GM18507 (cell line): ENCODE measurements at places on chromosomes 11 and 22.
A peak's percentile ranks its signal among the peaks of the same experiment; 100 is the strongest.

GRCh38 chr22:29166180-29166579 is 39.5 kb upstream of the EMID1 start:
- no peak for DNase-seq

DNA sequence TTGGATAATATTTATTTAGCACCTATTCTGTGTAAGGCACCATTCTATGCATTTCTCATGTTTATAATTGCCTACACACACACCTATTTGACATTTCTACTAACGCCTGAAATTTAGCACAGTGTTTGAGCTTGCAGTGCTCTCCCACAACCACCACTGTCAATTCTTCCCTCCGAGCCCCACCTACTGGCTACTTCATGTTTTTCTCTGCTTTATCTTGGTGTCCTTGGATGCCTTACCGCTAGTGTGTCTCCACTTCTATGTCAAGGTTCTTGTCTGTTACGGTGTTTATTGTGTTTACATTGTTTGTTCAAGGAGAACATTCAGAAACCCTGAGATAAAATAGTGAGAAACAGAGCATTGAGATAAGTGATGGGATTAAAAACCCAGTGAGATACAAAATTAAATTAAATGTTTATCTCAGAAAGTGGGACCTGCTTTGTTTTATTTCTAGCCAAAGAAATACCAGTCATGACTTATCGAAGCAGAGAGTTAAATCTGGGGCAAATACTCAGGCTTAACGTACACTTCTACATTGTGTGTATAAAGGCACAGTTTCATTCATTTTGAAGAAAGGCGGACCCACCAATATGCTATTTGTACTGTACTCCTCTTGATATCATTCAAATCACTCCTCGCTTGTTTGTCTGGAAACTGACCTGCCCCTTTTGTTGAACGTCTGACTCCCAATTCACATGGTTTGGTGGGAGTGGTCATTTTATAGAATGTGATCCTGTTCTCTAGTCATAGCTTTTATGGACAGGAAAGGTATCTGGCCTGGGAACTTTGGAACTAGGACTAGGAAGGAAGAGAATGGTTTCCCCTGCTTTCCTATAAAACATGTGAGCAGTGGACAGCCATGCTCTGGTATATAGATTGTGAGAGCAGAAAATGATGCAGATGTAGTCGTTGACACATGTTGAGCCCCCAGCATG is 39.2 kb upstream of the SLC36A4 start:
- no peak for DNase-seq

- DNase-seq = no peak
Observed at GRCh38 chr11:108115500-108116140, 5.7 kb upstream of the ACAT1 start.

DNA sequence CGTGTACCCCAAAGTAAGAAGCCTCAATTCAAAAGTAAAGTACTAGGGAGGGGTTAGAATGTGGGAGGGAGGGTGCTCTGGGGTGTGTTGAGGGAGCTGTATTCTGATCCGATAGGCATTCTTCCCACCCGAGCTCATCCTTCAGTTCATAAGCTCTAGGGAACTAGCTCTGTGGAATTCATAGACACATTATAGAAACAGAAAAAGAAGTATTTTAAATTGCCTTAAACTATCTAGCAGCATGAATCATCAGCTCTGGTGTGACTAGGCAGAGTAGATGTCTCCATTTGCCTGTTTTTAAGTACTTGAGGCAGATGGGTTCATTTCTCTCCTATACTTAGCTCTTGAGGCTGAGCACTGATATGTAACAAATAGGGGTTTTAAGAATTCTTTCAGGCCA is 7.3 kb upstream of the SGSM3 start:
- no peak for DNase-seq

DNA sequence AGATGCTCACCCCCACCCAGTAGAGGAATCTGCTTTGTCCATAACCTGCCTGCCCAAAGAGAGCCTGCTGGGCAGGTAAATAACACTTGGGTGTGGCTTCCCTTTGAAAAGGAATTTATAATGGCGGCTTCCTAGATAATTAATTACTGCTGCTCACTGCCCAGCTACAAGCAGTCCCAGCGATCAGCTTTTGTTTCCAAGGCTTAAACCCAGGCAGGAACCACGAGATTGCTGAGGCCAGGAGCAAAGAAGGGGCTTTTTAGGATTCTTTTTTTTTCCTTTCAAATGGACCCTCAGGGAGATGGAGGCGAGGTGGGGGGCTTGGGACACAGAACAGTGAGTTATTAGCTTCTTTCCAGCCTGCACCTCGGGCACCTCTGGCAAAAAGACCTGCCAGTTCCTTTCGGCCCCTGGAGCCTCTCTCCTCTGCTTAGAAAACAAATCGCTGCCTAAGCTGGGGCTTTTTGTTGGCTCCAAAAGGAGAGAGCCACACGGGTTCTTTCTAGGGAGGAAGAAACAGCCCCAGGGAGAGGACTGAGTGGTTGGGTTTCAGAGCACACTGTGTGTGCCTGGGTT is 107.2 kb downstream of the TSPAN18 start:
- DNase-seq = no peak

GRCh38 chr22:24155627-24156140 is 25.6 kb upstream of the SUSD2 start:
- peak; percentile 45 for DNase-seq

DNA sequence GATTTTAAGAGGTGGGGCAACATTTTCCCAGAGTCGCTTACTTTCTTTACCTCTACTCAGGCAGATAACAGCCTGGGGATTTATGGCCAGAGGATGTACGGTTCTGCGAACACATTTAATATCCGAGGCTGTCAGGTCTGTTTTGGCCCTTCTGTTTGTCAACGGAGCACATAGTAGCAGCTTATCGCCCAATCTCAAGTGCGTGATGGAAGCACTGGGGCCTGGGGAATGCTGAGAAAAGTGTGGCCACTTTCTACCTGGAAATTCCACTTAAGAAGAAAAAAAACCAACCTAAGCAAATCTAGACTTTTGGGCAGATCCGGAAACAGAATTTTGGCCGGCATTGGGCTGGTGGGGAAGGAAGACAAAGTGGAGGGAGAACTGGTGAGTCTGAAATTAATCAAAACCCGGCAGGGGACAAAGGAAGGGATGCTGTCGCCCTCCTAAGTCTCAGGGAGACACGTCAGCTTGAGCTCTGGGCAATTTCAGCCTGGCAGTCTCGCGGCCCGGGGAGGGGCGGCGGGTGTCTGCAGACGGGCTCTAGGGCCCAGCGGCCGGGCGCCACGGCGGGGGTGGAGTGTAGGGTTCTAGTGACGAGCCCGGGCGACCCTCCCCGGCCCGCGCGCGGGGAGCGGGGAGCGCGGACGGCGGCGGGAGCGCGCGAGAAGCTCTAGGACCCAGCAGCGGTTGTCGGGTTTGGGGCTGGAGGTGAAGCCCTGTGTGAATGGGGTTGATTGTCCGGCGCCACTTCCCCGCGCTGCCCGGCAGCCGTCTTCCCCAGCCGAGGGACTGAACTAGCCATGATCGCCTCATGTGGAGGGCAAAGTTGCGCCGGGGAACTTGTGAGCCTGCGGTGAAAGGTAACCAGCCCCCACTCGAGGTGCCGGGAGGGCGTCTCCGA is at the start of gene AMOTL1:
Gene AMOTL1, plus strand, starts transcription at position 656 of the 901 bp plus-strand sequence. Its CDS starts 156 bp downstream, at position 812.
- DNase-seq = no peak

DNA sequence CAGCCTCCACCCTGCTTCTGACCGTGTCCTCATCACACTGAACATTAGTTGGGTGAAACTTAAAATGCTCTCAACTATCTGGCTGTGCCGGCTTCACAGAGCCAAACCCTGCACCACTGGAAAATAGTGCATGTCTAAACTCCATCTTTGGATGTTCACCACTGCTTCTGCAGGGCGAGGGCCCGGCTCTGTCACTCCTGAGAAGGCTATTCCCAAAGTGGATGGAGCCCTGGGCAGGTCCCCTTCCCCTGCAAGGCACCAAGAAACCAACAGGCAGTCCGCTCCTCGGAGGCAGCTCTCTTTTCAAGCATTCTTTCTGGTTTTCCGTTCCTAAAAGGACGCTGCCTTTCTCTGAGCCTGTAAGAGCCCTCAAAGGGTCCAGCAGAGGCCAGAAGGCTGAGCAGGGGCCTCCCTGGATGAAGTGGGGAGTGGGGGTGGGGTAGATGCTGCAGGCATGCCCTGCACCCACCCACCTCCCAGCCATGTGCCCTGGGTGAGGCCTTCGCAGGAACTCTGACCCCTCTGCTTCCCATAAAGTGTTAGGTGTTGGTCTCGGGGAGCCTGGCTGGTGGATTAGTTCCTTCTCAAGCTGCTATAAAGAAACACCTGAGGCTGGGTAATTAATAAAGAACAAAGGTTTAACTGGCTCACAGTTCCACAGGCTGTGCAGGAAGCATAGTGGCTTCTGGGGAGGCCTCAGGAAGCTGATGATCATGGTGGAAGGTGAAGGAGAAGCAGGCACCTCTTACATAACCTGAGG is 23.3 kb downstream of the LINC01488 start:
- no peak for DNase-seq

GRCh38 chr11:62919898-62920640 is 1.1 kb downstream of the CHRM1 start:
- DNase-seq = no peak

GRCh38 chr11:32224580-32224979 is 133.7 kb downstream of the RCN1 start:
- no peak for DNase-seq

- no peak for DNase-seq
Observed at GRCh38 chr11:13073119-13073981, 64.2 kb downstream of the RASSF10 start.
